Esophagus muscularis mucosa (tissue), 4 donors: ENCODE measurements at places on chromosomes 7 and 10. TPM values are rescaled to one million over a fixed set of nuclear protein-coding genes. Genes with fewer than 3 reads are reported as not detected.
A peak's percentile ranks its signal among the peaks of the same experiment; 100 is the strongest.

ANKRD61 gene
- total RNA-seq = not detected

DNA sequence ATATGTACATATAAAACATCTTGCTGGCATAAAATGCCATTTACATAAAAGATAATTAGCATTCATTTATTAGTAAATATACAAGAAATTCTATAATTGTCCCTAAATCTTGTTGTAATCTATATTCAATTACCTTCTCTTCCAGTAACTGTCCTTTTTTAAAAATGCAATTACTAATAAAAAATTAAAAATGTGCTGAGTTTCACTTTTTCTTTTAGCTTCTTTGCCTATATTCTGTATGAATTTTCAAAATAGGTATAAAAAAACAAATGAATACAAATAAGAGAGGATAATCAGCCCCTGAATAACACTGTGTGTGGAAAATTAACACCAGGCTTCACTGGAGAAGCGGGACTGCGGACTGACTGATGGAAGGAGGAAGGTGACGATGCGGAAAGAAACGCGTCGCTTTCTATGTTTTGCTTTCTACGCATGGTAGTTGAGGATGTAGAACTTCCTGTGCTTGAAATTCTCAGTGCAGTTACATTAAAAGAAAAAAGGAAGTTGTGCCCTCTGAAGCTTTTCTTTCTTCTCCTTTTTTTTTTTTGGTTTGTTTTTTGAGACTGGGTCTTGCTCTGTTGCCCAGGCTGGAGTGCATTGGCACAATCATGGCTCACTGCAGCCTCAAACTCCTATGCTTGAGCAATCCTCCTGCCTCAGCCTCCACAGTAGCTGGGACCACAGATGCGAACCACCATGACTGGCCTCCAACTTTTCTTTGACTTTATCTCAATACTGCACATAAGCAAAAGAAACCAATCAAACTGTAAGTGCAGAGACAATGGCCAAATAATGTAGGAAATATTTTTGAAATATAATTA is 7.4 kb upstream of the ZMYND11 start:
- H3K36me3 ChIP-seq = no peaks in the 10 kb centered on the region
- no peak overlapping the region for H3K27ac ChIP-seq
- peaks cover 16% of the 10 kb centered on the region for H3K4me1 ChIP-seq
- no peaks in the 10 kb centered on the region for H3K27me3 ChIP-seq
- DNase-seq = no peak
- H3K4me3 ChIP-seq = no peak overlapping the region

ZPBP gene
- not detected for total RNA-seq

- H3K4me3 ChIP-seq = no peak overlapping the region
- peak; percentile 8 for DNase-seq
- no peak overlapping the region for H3K27ac ChIP-seq
- H3K36me3 ChIP-seq = no peaks in the 10 kb centered on the region
Observed at GRCh38 chr10:85673270-85673669, 693.3 kb downstream of the GRID1 start.
